ENCODE measurements at places on chromosomes 16 and 17. TPM values are rescaled to one million over a fixed set of nuclear protein-coding genes. Genes with fewer than 3 reads are reported as not detected.

- no peak for DNase-seq
Measured at GRCh38 chr16:57083485-57084126, 8.8 kb upstream of the CPNE2 start.

DNA sequence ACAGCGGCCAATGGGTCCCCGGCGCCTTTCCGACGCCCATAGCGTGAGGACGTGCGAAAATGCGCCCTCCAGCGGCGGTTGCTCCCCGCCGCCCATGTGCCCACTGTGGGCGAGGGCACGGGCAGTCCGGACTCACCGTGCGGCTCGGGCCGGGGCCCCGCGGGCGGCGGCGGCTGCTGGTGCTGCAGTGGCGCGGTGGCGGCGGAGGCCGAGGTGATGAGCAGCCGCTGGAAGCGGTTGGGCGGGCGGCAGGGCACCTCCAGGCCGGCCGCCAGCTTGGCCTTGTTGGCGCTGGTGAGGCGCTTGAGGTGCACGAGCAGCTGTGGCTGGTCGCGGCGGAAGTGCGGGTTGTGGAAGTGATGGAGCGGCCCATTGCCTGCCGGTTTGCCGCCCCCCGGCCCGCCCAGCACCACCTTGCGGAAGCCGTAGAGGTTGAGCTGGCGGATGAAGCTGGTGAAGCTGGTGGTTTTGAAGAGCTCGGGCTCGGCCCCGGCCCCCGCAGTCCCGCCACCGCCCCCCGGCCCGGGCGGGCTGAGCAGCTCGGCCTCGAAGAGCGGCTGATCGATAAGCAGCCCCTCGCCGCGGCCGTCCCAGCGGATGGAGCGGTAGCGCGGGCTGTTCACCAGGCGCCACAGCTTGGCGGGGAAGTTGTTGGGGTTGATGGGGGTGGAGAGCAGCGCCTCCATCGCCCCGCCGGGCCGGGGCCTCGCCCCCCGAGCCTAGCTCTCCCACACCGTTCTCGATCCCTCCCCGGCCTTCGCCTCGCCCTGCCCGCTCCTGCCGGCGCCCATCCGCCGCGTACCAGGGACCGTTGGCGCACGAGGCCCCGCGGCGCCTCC lies at the start of gene HSF5:
Gene HSF5 (minus strand): TSS at position 820 of the 839 bp plus-strand sequence. CDS start 134 bp downstream, at position 686.
- peak; percentile 74 for DNase-seq

GRCh38 chr16:87017371-87018012 lies 299.7 kb downstream of the C16orf95 start:
- DNase-seq: no peak

DNA sequence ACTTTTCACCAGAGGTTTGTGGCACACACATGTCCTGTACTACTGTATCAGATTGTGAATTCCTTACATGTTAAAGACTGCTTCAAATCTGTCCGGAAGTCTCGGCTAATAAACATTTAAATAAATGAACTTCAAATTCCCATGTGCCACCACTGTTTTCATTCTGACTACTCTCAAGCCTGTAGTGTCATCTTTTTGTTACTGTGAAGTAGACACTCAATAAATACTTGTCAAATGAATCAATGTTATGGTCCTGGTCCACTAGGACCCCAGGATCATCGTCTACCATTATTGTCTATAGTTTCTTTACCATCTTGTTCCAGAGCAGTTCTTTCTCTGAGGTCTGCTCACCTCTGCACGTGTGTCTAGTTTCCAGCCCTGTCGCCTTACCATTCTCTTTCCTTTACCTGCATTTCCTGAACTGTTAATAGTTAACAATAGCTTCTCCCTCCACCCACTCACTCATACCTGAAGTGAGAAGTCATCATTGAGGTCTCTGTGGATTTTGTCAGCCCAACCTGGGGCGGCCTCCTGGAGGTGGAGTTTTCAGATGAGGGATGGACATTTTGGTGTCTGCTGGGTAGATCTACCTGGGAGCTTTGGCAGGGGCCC lies 333.0 kb downstream of the SEC14L1 start:
- DNase-seq: no peak

GRCh38 chr16:27625050-27625697 lies 75.2 kb downstream of the KATNIP start:
- DNase-seq: no peak

GRCh38 chr16:48813485-48813884 lies 203.5 kb upstream of the N4BP1 start:
- DNase-seq: peak; percentile 70

GRCh38 chr17:21242026-21242697 lies 11.0 kb downstream of the NATD1 start:
- DNase-seq: no peak

DNA sequence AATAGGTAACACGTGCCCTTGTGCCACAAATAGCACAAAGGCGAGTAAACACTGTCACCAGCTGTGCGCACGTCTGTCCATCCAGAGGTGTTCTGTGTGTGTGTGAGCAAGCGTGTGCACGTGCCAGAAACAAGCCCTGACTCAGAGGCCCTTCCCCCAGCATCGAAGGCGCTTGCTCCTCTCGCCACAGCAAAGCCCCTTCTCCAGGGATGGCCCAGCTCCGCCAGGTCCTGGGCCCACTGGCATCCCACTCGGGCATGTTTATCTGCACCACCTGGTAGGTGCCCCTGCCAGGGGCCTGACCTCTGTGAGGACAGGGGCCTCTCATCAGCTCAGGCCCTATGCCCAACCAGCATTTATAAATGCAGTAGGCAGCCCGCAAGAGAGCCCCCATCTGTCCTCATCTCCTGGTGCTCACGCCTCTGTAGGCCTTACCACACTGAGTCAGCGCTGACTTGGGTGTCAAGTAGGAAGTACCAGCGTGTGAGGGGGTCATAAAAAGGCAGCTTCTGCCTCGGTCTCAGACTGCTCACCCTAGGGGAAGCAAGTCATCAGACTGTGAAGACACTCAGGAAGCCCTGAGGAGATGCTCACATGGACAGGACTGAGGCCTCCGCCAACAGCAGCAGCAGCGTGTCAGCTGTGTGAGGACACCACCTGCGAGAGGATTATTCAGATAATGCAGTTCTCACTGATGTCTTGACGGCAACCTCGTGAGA lies 10.8 kb downstream of the TMEM235 start:
- no peak for DNase-seq

DNA sequence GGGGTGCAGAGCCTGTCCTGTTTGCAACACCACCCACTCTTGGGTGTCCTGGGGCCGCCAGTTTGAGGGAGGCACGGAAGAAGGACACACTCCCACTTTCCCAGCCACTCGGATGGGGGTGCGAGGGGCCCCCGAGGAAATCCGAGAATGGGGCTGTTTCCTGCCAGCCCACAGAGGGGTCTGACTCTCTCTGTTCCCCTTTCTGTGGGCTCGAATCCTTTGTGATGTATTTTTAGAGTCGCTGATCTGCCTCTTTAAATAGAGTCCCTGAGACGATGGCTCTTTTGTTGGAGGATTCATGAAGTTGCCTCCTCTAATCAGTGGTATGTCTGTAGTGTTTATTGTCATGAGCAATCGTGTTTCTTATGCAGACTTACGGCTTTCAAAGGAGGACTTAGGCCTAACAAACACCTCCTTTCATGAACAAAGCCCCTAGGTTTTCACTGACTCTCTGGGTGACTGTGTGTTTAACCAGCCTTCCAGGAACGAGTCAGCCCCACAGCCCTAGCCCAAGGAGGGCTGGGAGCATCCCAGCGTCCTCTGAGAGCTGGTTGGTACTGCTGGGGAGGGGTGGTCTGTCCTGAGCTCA lies 29.1 kb downstream of the CIBAR2 start:
- no peak for DNase-seq

- DNase-seq: no peak
Measured at GRCh38 chr17:75487351-75488070, 27.8 kb downstream of the CASKIN2 start.

- DNase-seq: no peak
Measured at GRCh38 chr17:72863526-72864211, 228.8 kb downstream of the SLC39A11 start.

GRCh38 chr17:32103476-32104113 lies 38.7 kb upstream of the RHOT1 start:
- DNase-seq: no peak

DNA sequence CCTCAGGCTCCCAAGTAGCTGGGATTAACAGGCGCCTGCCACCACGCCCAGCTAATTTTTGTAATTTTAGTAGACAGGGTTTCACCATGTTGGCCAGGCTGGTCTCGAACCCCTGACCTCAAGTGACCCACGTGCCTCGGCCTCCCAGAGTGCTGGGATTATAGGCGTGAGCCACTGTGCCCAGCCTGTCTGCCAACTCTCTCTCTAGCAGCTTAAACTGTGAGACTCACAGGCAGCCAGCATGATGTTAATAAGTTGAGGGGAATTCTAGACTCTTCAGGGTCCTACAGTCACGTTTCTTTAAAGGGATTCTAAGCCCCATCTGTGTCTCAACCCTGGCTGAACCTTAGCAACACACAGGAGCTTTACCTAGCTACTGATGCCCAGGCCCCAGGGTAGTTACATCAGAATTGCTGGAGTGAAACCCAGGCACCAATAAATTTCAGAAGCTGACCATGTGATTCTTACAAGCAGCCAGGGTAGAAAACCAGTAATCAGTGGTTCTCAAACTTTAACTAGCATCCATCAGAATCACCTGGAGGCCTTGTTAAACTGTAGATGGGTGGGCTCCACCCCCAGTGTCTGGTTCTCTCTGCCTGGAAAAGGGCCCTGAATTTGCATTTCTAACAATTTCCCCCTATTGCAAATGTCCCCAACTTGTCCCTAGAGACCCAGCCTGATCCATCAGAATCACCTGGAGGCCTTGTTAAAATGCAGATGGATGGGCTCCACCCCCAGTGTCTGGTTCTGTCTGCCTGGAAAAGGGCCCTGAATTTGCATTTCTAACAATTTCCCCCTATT lies 30.7 kb downstream of the GPRC5B start:
- DNase-seq: no peak

DNA sequence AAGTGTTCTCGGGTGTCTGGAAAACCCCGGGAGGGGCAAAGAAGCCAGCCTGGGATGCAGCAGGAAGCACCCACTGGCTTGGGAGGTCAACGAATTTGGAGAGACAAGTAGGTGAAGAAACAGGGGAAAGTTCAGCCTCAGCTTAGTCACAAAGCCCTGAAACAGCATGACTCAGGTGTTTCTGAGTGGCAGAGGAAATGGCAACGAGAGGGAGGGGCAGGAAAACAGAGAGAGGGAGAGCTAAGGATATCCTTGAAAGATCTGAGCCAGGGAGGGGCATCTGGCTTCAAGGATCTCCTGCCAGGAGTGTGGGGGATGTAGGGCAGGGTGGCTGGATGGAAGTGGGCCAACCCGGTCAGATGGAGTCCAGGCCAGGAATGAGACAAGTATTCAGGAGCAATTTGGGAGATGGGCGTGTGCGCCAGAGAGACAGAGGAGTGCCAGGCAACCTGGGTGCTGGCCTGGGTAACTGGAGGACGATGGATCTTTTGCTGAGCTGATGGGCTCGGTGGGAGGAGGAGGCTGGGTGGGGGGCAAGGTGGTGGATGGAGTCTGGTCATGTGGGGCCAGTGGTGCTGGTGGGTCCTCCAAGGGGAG lies 27.2 kb downstream of the ABCC3 start:
- DNase-seq: no peak

DNA sequence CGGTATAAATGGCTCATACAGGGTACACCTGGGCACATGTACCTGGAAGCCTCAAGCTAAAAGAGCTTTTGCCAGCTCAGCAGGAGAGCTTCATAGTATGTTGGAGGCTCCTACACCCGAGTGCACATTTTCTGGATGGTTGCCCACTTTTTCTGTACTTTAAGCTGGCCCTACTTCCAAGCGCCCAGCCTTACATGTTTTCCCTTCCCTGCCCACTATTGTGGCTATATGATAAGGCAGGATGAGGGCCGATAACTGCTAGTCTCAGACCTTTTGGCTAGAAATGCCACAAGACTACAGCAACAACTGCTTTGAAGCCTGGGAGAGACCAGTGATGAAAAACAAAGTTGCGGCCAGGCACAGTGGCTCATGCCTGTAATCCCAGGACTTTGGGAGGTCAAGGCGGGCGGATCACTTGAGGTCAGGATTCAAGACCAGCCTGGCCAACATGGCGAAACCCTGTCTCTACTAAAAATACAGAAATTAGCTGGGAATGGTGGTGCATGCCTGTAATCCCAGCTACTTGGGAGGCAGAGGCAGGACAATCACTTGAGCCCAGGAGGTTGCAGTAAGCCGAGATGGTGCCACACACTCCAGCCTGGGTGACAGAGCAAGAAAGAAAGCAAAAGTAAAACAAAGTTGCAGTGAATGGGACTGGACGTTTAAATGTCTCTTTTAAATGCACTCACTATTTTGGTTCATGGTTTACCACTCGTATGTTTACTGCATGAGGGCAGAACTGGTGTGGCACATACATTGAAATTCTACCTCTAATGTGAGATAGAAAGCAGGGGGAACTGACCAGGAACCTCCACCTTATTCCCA lies 14.2 kb upstream of the MARCHF10 start:
- DNase-seq: peak; percentile 47

DNA sequence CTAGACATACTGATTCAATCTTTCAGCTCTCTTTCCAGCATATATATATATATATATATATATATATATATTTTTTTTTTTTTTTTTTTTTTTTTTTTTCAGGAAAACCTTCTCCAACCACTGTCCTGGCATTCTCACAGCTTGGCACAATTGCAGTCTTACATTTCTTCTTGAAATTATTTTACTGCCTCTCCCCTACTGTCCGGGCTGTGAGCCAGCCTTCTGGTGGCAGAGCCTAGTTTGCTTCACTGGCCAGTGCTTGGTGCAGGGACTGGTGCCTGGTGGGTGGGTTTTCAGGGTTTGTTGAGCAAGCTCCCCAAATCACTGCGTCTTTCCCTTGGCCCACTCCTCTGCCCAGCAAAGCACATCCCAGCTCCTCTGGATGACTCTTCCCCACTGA lies 28.5 kb downstream of the PRSS54 start:
- no peak for DNase-seq

The LGALS9B gene
- total RNA-seq: not detected

The EPOP gene
- 2.8 TPM for total RNA-seq

The CDK12 gene
- 35.2 TPM for total RNA-seq

The TP53TG3F gene
- not detected for total RNA-seq

The SEZ6 gene
- total RNA-seq: 0.83 TPM

The NAGPA gene
- 19.1 TPM for total RNA-seq

The MT1G gene
- total RNA-seq: not detected

The TBC1D28 gene
- total RNA-seq: not detected

The PDP2 gene
- 5.5 TPM for total RNA-seq

The TBX6 gene
- total RNA-seq: 0.50 TPM
